ENCODE measurements at places on chromosomes 3 and 15.

DNA sequence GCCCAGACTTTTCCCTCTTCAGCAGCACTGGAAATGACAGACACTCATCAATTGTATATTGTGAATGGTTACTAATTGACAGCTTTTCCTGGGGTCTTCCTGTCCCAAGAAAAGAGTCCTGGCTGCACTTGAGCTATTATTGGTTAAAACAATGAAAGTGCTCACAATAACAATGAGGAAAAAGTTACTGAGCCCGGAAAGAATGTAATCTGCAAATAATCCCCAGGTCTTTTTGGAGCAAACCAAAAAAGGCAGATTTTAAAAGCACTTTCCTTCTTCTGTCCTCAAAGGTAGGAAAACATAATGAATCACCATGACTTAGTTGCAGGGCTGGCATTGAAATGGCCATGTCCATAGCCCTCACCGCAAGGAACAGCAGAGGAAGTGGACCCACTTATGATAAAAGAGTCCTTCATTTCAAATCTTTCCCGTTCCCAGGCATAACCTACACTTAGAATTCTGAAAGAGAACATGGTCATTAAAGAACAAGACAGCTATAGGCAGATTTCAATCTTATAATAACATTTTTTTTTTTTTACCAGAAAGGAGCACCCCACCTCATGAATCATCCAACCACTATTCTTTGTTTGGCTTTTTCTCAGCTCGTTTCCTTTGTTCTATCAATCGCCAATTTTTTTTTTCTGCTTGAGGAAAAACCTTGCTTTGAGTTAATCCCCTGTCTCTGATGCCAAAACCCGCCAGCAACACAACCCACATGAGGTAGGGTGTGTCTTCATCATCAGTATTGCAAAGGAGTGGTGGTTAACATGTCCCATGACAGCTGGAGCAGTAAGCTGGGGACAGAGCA, 35.5 kb upstream of the ATP1B3 start:
- DNase-seq: no peak

DNA sequence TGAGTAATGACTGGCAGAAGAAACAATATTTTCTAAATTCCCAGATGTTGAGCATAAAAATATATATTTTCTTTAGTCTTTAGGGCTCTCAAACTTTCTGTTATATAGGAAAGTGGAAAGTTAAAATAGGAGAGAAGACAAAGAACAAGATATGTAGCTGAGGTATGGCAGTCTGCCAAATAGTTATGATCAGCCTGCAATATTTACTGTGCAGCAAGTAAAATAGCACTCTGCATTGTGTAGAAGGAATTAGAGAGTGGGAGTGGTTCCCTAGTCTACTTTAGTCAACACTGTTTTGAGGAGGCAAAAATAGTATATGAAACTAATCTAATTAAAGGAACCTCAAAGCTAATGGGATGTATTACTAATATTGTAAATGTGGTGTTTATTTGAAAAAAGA, 978.1 kb upstream of the ALCAM start:
- DNase-seq: peak; percentile 16

GRCh38 chr3:140076552-140076951, 141.6 kb downstream of the CLSTN2 start:
- no peak for DNase-seq

DNA sequence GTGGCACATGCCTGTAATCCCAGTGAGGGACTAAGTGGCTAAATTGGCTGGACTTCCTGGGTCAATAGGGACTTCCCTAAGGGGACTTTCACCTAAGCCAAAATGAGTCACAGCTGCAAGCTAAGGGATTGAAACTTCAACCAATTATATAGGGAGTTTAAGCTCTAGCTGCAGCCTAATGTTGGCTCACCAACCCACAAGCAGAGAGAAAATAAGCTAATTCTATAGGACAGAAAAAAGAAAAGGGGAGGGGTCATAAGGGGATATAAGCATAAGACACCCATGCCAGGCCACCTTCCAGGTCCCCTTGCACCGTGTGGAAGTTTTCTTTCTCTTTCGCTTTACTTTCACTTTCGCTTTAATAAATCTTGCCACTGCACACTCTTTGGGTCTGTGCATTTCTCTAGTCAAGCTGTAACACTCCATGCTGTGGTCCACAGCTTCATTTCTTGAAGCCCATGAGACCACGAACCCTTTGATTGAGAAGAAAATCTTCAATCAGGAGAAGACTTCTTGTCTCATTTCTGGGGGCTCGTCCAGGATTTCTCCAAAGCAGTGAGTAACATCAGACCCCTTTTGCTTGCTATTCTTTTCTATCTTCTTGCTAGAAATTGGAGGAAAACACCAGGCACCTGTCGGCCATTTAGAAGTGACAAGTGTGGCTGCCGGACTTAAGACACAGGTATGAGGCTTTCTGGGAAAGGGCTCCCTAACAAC, 192.3 kb downstream of the IGSF11 start:
- DNase-seq: no peak

DNA sequence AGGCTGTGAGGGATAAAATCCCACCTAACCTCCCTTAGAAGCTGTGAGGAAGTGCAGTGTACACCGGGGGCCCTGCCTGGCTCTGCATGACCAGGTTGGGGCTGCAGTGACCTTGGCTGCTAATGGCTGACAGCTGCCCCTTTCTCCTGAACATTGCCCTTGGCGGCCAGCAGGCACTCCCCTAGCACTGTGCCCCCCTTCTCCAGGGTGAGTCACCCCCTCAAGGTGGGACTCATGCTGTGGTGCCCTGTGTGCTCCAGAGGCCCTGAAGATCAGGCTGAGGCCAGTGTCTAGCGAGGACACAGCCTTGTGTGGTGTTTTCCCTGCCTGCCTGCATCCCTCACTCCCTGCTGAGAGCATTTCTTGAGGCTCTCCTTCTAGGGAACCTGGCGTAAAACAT, 21.0 kb upstream of the FGD5 start:
- no peak for DNase-seq

DNA sequence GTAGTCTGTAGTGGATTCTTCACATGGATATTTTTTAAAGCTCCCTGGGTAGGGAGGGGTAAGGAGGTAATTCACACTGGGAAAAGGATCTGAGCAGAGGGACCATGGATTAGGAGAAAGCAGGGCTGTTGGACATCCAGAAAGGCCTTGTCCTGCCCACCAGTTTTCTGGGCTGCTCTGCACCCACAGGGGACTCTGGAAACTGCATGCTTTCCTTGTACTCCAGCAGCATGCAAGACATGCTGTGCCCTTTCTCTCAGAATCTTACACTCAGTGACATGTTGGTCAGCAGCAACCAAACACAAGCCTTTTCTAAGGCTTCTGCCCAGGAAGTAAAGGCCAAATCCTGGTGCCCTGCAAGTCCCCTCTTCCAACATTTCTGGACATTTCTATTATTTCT, 2.5 kb upstream of the FBN1 start:
- no peak for DNase-seq

DNA sequence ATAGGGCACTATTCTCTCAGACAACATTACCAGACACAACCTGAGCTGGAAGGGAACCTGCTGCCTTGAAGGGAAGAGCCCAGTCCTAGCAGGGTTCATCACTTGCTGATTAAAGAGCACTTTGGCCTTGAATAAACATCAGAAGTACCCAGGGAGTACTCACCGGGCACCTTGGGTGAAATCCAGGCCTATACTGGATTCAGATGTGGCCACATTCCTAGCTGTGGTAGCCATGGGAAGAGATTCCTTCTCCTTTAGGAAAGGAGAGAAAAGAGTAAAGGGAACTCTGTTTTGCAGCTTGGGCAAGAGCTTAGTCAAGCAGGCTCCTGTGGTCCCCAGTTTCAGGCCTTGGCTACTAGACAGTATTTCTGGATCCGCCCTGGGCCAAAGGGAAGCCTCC, 195.0 kb downstream of the SPATA16 start:
- DNase-seq: no peak

- no peak for DNase-seq
Measured at GRCh38 chr15:77340245-77340644, 79.7 kb downstream of the PEAK1 start.

Data from NCI-H1092 treated with DMSO at 0.1 percent for 48 hours (cell line).